ENCODE measurements at places on chromosomes 1 and 21.

DNA sequence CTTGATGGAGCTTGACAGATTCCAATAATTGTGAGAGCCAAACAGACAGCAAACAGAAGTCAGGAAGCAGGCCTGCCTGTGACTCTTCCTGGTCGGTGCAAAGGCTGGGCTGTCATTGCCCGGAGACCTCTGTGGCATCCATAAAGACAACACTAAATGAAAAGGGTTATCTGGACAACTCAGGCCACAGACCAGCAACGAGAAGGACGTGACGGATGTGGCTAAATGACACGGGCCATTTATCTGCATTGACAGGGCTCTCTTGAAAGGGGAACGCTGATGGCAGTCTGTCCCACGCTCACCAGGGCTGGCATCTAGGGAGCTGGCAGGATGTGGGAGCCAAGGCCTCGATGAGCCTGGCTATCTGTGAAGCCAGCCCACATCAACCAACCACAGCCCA lies 35.0 kb downstream of the HMGB4 start:
- DNase-seq, result no peak

DNA sequence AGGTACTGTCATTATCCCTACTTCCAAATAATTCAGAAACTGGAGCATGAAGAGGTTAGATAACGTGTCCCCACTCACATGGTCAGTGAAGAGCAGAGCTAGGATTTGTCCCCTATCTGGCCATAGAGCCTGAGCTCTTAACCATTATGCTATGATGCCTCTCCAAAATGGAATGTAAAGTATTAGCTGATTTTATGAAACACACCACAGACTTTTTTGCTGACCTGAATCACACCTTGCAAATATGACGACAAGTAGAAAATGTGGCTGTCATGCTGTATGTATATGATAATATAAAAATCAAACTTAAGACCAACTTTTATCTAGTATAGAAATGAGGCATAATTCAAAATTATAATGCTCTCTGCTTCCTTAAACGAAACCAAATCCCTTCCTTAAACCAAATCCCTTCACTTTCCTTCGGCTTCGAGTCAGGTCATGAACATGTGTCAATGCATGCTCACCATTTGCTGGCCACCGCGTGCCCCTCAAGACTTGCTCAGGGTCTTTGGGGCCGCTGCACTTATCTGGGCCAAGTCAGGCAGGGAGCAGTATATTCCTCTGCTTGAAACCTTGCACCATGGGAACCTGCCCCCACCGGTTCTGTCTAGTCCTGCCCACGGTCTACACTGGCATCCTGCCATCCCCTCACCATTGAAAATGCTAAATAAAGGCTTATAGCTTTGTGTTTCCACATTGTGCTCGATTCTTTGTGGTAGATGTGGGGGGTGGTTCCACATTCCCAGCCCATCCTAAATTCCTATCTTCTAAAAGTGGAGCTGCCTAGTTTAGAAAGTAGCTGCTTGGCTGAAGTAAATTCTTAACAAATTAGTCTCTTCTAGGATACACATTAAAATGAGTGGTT lies 1.6 kb upstream of the TMCC2 start:
- DNase-seq, result no peak

DNA sequence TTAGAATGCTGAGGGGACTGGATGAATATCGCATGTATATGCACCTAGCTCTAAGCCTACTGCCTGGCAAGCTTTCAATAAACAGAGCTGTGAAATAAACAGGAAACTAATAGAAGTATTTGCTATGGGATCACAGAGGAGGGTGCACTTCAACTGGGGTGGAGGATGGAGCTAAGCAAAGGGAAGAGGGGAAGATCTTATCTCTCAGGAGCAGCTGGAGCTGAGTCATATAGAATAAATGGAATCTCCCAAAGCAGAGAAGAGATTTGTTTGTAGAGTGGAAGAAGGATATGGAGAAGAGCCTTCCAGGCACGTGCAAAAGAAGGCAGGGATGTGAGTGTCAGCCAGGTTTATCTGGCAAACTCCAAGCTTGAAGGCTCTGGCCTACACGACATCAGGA lies 17.0 kb upstream of the KCNA10 start:
- no peak for DNase-seq

DNA sequence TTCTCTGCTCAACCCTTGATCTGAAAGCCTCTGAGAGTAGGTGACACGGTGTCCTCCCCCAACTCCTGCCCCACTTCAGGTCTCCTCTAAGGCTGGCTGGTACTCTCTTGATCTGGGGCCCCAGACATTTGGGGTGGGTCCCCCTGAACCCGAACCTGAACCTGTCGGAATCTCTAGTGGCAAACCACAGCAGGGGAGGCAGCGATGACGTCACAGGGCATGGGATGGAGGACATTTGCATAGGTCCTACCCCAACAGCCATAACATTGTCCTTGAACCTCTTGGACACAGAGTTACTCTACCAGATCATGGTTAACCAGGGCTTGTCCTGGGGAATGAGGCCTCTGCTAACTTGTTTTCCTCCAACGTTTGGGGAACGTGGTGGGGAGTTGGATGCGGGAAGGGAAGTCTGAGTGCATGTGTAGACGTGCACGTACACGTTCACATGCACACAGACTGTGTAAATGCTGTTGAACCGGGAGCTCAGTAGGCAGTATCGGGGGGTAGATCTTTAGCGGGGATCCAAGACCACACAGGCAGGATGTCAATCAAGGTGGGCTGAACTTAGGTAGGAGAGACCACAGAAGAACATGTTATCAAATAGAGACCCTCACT lies 32.4 kb downstream of the CITED4 start:
- DNase-seq, result no peak

DNA sequence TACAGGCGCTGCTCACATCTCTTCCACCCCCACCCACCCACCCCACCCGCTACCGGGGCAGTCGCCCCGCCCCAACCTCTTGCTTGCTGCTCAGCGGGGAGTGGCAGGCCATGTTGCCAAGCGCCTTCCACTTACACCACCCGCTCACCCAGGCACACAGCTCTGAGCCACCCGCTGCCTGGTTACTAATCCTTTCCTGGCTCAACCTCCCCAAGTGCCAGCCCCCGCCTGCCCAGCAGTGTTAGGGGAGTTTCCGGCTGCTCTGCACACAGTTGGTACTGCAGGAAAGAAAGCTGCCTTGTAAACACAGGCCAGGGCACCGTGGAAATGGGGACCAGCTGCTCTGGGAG lies 56.2 kb downstream of the LACTBL1 start:
- DNase-seq, result no peak

DNA sequence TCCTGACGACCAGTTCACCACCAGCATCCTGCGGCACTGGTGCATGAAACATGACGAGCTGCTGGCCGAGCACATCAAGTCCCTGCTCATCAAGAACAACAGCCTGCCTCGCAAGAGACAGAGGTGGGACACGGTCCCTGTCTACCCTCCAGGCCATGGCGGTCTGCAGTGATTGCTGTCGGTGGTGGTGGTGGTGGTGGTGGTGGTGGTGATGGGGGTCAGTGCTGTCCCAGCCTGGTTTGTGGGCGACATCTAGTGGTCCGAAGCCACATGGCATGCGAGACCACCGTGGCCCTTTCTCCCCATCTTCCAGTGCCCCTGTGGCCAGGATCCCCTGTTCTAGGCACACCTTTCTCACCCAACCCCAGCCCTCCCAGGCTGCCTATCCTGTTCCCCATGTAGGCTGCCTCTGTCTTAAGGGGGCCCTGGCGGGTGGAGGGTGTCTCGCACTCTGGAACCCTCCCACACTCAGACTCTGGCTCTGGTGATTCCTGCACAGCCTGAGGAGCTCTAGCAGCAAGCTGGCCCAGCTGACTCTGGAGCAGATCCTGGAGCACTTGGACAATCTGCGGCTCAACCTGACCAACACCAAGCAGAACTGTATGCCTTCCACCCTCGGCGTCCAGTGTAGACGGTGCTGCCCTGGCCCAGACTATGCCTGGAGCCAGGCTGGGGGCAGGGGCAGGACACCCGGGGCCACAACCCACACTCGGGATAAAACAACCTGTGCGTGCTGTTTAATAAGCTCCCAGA lies 3.2 kb upstream of the SLC27A3 start:
- DNase-seq, result no peak

- DNase-seq, result no peak
Measured at GRCh38 chr1:42825036-42825851, 8.0 kb upstream of the SVBP start.

DNA sequence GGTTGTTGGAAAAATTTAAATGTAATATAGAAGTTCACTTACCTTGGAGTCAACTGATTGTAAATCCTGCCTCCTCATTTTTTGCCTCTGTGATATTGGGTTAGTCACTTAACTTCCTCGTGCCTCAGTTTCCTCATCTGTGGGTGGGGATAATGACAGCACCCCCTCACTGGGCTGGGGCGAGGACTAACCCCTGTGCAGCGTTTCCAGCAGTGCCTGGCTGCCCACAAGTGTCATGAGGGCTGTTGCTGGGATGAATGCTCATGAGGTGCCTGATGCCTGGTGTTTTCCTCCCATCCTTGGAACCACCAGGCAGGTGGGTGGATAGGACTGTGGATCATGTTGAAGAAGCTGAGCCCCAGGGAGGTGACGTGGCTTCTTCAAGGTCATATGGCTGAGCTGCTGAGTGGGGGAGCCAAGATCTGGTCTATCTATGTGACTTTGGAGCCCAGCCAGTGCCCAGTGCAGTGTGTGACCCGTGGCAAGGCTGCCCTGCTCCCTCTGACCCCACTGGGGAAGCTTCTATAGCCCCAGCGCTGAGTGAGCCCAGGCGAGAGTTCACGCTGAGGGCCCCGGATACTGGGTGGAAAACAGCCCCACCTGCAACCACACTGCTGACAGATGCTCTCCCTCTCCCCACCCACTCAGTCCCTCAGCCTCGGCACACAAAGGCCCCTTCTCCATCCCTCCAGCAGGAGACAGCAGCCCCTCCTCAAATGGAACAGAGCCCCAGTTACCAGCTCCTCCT lies 446.0 kb downstream of the PTPRU start:
- DNase-seq, result no peak

DNA sequence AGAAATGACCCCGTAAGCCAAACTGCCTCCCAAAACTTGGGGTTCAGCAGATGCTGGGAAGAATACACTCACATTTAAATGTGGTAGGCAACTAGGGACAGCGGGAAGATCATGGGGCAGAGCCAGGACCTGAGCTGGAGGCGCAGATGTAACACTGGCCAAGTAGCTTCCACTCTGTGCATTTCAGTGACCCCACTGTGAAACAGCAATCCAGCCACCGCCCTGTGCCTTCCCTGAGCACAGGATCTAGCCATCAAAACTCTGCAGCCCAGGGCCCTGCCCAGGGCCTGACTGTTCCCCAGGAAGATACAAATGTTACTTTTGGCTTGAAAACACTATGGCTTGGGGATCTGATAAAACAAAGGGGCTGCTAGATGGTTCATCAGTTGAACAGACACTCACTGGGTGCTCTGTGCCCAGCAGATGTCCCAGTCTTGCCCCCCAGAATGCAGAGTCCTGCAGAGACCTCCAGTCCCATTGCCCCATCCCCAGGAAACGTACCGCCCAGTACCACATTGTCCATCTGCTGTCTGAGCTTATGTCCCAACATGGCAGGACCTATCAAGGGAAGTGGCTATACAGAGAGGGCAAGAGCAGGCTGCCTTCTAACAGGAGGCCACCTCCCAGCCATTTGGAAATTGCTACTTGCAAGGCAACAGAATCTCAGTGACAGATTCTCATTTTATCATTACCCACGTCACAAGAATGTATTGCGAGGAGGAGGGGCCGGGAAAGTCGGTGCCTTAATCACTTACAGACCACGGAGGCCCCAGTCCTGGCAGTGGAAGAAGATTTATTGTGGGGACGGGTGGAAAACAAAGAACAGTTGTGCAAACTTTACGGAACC lies 124.0 kb downstream of the DMRTB1 start:
- no peak for DNase-seq

- DNase-seq, result no peak
Measured at GRCh38 chr1:117271959-117272358, 61.2 kb upstream of the VTCN1 start.

DNA sequence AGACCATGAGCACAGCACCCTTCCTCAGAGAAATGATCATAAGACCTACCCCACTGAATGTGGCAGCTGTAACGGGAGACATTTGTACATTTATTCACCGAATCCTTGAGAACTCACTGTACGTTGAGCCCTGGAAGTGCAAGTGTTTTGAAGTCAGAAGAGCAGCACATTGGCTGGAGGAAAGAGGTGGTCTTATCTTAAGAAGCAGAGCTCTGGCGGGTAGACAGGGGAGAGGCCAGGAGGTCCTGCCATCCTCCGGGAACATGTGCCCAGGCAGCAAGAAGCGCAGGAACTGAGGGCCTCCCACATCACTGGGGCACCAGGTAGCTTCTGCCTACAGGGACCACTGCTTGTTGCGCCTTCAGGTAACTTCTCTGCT lies 169.2 kb upstream of the IRF2BP2 start:
- DNase-seq, result no peak

DNA sequence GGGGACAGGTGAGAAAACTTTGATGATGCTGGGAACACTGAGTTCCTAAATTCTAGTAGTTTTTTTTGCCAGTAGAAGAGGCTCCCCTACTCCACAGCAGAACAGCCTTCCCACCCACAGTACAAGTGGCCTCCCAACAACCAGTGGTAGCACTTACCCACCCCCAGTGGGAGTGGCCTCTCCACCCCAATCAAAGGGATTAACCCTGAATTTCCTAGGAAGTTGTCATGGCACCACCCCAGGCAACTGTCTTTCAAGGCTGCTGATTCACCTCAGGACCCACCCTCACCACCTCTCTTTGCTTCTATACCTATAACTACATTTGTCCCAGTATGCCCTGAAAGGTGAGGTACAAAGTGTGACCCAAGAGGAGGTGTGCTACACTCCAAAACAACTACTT lies 81.4 kb upstream of the PRDX6 start:
- DNase-seq, result no peak

DNA sequence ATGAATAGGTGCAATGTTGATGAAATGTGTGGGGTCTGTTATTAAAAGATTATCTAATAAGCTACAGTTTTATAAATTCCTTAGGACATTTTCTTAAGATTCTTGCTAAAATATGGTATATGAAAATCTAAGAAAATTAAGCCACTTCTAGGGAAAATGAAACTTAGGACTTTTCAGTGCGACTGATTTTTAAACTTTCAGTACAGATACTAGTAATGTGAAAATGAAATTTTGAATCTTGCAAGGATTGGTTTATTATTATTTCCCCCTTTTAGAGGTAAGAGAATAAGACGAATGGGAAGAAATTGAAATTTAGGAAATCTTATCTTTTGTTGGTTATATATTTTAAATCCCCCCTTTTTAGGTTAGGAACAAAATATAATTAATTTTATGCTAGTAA lies 16.4 kb downstream of the CAPZA1 start:
- no peak for DNase-seq

DNA sequence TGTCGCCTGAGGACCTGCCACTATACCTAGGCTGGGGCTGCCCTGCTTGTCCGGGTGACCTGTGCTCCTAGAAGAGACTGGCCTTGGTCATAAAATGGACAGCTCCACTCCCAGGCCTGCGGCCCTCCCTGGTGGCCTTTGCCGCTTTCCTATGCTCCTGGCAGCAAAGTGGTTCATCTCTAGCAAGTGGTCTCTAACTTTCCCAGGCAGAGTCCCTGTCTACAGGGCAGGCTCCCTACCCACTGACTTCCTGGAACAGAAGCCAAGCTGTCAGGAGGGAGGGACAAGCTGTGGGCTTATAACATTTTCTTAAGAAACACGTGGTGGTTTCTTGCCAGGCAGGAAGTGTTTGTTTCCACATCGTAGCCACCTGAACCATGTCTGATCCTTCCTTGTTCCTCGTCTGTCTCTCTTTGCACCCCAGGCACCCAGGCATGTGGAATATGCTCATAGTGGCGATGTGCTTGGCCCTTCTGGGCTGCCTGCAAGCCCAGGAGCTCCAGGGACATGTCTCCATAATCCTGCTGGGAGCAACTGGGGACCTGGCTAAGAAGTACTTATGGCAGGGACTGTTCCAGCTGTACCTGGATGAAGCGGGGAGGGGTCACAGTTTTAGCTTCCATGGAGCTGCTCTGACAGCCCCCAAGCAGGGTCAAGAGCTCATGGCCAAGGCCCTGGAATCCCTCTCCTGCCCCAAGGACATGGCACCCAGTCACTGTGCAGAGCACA lies 10.1 kb downstream of the H6PD start:
- peak; percentile 85 for DNase-seq
